Suprapubic skin (tissue), 4 donors: ENCODE measurements at places on chromosomes 7 and 10. TPM values are rescaled to one million over a fixed set of nuclear protein-coding genes. Genes with fewer than 3 reads are reported as not detected.

The EVX1 gene
- not detected for total RNA-seq

The PRF1 gene
- total RNA-seq = 0.34 TPM

The ECHS1 gene
- total RNA-seq = 56.6 TPM

The HGF gene
- 0.83 TPM for total RNA-seq

The AVPI1 gene
- 158 TPM for total RNA-seq

The PPP1R3A gene
- total RNA-seq = not detected

The GIMAP8 gene
- total RNA-seq = 2.2 TPM

The CCZ1 gene
- 103 TPM for total RNA-seq

The SLC18A3 gene
- total RNA-seq = not detected

The THSD7A gene
- total RNA-seq = 1.7 TPM

The RINT1 gene
- 39.5 TPM for total RNA-seq

The DGKB gene
- total RNA-seq = 0.30 TPM

The OR2A42 gene
- not detected for total RNA-seq
